ENCODE measurements at places on chromosomes 2 and 18.

- no peak for DNase-seq
- H3K4me3 ChIP-seq: no peak overlapping the region
- no peaks in the 10 kb centered on the region for H3K36me3 ChIP-seq
- H3K27me3 ChIP-seq: no peaks in the 10 kb centered on the region
These were observed 124.6 kb downstream of the MBP start for GRCh38 chr18:77008006-77008405.

- H3K36me3 ChIP-seq: no peaks in the 10 kb centered on the region
- no peak overlapping the region for H3K4me3 ChIP-seq
- H3K27ac ChIP-seq: no peak overlapping the region
- H3K4me1 ChIP-seq: no peaks in the 10 kb centered on the region
These were observed 215.2 kb downstream of the RAD51AP2 start for GRCh38 chr2:17303054-17303453.

DNA sequence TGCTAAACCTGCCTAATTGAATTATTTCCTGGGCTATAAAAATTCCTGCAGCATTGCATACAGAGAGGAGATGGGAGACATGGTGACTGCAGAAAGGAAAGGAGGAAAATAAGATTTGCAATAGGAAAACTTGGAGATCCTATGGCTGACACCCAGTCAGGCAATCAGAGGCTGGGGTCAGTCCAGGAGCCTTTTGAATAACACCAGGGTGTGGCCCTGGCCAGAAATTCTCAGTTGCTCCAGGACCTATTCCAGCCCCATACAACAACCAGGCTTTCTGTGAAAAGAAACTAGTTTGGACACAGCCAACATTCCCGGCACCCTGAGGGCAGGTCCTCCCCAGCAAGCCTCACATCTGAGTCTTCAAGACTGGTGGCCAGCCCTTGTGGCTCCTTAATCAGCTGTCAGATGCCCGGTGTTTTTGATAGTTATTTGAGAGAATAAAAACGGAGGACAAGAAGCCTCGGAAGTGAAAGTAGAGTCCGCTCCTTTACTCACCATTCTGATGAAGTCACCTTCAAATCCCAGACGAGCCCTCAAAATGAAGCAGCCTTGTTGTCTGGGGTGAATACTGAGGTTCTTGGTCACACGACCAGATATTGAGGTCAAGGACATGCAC is 31.1 kb upstream of the GMCL1 start:
- DNase-seq: no peak
- peak overlapping the region; percentile 84 for H3K27ac ChIP-seq
- H3K4me1 ChIP-seq: peaks cover 31% of the 10 kb centered on the region
- no peaks in the 10 kb centered on the region for H3K27me3 ChIP-seq
- no peaks in the 10 kb centered on the region for H3K36me3 ChIP-seq

GRCh38 chr2:197052356-197052755 is 125.8 kb upstream of the PGAP1 start:
- no peak for DNase-seq
- H3K36me3 ChIP-seq: no peaks in the 10 kb centered on the region
- no peaks in the 10 kb centered on the region for H3K4me1 ChIP-seq
- no peak overlapping the region for H3K4me3 ChIP-seq

GRCh38 chr2:66929632-66930338 is 467.3 kb upstream of the ETAA1 start:
- H3K4me1 ChIP-seq: peaks cover 13% of the 10 kb centered on the region
- peak; percentile 54 for DNase-seq
- no peaks in the 10 kb centered on the region for H3K36me3 ChIP-seq
- H3K27me3 ChIP-seq: no peaks in the 10 kb centered on the region

DNA sequence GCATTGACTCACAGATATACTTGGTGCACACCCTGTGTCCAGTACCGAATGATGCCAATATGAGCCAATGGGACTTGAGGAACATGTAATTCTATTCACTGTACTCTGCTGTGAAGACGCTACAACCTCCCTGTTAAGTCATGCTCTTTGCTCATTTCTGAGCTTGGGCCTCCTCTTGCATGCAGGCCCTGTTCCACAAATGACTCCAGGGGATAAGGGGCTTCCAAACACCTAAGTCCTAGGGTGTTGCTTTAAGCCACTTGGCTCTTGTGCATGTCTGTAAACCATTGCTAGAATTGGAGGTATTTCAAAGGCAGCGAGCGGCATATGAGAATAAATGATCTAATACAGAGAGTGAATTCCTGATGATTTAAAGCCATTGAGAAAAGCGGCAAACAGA is 105.9 kb upstream of the THOC1 start:
- H3K36me3 ChIP-seq: no peaks in the 10 kb centered on the region
- H3K4me3 ChIP-seq: no peak overlapping the region
- H3K4me1 ChIP-seq: peaks cover 21% of the 10 kb centered on the region
- no peaks in the 10 kb centered on the region for H3K27me3 ChIP-seq

DNA sequence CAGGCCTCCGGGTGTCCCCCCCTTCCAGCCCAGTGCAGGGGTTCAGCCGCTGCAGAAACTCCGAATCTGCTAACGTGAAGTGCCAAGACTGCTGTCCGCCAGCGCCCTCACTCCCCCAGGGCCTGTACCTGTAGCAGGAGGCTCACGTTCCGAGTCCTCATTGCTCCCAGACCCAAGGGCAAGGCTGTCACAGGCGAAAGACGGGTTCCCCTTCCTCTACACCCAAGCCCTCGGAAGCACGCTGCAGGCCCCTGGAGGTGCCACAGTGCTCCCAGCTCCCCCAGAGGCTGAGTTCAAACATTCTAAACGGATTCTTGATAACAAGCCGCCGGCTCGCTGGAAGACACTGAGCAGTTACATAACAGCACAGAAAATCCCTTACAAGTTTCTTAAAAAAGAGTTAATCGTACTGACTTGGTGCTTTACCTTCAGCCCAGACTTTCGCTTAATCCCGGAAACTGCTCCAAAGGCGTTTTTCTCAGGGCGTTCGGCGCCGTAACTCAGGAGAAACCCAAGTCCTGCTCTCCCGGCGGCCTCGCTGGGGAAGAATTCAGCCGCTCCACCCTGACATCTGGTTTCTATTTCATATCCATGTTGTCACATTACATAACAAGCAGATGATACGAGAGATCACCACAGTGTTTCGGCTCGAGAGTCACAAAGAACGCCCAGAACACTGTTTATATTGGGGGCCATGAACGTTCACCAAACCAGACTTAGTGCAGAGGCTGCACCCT is 92.0 kb downstream of the HDAC4 start:
- no peaks in the 10 kb centered on the region for H3K27me3 ChIP-seq
- no peaks in the 10 kb centered on the region for H3K36me3 ChIP-seq
- no peak overlapping the region for H3K4me3 ChIP-seq
- peak overlapping the region; percentile 50 for H3K27ac ChIP-seq

DNA sequence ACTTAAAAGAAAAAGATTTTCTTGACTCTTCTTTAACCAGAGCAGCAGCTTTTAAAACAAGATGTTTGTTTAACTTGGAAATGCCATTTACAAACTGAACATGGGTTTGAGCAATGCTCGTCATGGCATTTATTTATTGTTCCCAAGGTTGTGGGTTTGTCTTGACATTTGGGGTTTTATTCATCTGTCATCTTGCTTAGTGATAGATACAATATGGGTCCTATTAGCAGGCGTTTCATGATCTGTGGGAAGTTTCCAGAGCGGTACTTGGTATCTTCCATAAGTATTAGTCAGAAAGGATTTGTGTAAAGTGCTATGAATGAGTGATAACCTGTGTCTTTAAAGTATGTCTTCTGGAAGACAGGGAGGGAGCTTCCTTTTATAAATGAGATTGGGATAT is 29.9 kb upstream of the MGAT5 start:
- H3K27me3 ChIP-seq: no peaks in the 10 kb centered on the region
- no peak overlapping the region for H3K4me3 ChIP-seq

- H3K4me1 ChIP-seq: no peaks in the 10 kb centered on the region
- no peak overlapping the region for H3K27ac ChIP-seq
- no peak for DNase-seq
- no peaks in the 10 kb centered on the region for H3K36me3 ChIP-seq
- H3K4me3 ChIP-seq: no peak overlapping the region
These were observed 60.3 kb upstream of the DYNC1I2 start for GRCh38 chr2:171626949-171627348.

GRCh38 chr18:58496937-58497336 is 132.0 kb downstream of the ALPK2 start:
- H3K36me3 ChIP-seq: peaks cover 59% of the 10 kb centered on the region
- peak overlapping the region; percentile 6 for H3K27ac ChIP-seq
- H3K27me3 ChIP-seq: no peaks in the 10 kb centered on the region
- H3K4me1 ChIP-seq: peaks cover 12% of the 10 kb centered on the region
- no peak for DNase-seq

DNA sequence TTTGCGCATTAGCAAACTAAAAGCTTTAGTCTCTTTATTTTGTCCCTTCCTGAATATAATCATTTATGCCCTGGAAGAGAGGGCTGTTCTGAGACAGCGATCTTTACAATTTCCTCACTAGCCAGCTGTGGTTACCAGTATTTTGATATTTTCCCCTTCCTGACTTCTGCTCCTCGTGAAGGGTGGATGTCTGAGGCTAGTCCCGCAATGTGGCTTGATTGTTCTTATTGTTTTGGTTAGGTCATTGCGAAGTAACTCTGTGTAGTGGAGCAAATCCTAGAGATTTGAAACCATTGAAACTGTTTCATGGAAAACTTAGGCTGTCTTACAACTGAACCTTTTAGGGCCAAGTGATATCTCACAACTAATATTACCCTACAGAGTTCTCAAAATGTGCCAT is 2.4 kb downstream of the MRPL33 start:
- H3K27me3 ChIP-seq: peaks cover 11% of the 10 kb centered on the region
- no peak overlapping the region for H3K27ac ChIP-seq
- peaks cover 14% of the 10 kb centered on the region for H3K4me1 ChIP-seq
- no peak overlapping the region for H3K4me3 ChIP-seq
- no peak for DNase-seq

DNA sequence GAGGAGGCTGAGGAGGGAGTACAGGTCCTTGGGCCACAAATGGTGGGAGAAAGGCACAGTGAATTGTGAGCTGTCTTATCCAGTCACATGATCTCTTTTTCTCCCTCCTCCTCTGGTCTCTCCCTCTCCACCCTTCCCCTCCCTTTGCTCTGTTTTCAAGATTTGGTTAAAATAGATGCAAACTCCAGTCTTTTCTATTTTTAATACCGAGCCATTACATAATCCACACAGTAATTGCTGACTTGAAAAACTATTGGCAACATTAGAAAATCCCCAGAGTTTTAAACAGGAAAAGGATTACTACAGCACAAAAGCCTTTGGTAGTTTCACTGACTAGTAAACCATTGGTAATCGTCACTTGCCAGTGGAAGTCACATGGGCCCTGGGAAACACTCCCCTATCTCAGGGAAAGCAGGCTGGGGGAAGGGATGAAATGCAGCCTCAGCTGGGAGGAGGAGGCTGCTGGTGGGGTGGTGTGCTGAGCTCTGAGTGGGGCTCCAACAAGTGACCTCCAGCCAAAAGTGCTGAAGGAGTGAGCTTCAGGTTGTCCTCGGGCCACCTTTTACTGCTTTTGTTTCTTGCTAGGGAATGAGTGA is 57.4 kb upstream of the PCBP1 start:
- H3K4me3 ChIP-seq: no peak overlapping the region
- peak; percentile 65 for DNase-seq
- H3K36me3 ChIP-seq: peaks cover 2% of the 10 kb centered on the region
- peak overlapping the region; percentile 92 for H3K27ac ChIP-seq

DNA sequence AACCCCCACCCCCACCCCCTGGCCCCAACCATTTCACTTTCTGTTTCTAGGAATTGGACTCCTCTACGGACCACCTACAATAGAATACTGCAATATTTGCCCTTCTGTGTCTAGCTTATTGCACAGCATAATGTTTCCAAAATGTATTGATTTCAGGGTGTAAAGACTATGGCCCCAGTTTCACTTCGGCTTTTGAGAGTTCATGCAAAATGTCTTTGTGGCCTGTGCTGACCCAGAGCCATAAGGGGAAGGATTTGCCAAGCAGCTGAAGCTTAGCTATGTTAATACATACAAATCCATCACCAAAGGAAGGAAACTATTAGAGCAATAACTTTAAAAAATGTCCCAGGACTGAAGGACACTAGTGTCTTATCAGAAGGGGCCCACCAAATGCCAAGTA is 11.2 kb upstream of the ATP9B start:
- no peak overlapping the region for H3K4me3 ChIP-seq
- no peak overlapping the region for H3K27ac ChIP-seq
- H3K27me3 ChIP-seq: no peaks in the 10 kb centered on the region

DNA sequence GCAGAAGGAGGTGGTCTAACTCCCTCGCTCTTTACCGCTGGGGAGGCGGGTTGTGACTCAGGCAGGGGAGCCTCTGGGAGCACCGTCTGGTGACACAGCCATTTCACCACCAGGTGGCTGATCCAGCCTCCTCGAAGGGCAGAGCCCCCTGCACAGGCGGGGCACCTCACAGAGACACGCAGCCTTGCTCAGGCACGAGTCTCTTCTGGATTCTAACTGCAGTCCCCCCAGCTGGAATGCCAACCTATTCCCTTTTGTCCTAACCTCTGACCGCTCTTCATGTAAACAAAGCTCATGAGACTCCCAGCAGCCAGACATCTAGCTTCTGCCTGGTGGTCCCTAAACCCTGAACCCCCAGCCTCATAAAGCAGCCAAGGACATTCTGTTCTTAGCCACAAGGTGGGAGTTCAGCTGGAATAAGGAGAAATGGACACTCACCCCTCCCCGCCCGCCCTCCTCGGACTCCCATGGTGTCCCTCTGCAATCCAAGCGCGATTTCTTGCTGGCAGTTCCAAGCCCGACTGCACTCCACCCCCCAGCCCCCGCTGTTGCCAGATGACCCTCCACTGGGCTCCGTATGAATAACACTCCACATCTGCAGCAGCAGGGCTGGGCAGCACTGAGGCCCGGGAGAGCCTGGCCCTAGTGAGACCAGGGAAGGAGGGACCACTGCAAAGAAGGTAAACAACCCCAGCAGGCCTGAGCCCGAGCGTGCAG is 84.3 kb downstream of the TNS1 start:
- no peak overlapping the region for H3K4me3 ChIP-seq
- DNase-seq: no peak

GRCh38 chr2:240121190-240121589 is 14.9 kb downstream of the COPS9 start:
- DNase-seq: no peak
- no peak overlapping the region for H3K27ac ChIP-seq
- H3K27me3 ChIP-seq: no peaks in the 10 kb centered on the region
- no peaks in the 10 kb centered on the region for H3K36me3 ChIP-seq
- no peaks in the 10 kb centered on the region for H3K4me1 ChIP-seq
- no peak overlapping the region for H3K4me3 ChIP-seq

DNA sequence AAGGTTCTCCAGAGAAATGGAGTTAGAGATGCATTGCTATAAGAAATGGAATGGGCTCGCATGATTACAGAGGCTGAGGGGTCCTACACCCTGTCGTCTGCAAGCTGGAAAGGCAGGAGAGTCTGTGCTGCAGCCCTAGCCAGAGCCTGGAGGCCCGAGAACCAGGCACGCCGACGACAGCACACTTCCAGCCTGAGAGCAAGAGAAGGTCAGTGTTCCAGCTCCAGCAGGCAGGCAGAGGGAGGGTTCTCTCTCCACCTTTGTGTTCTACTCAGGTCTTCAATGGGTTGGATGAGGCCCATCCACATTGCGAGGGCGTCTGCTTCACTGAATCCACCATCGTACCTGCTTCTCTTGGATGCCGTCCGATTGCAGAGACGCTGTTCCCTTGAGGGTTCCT is 177.6 kb upstream of the HDAC4 start:
- H3K36me3 ChIP-seq: no peaks in the 10 kb centered on the region
- H3K4me1 ChIP-seq: no peaks in the 10 kb centered on the region
- DNase-seq: no peak
- no peak overlapping the region for H3K27ac ChIP-seq

GRCh38 chr18:61992285-61992684 is 99.5 kb upstream of the RNF152 start:
- no peaks in the 10 kb centered on the region for H3K27me3 ChIP-seq
- DNase-seq: no peak
- no peaks in the 10 kb centered on the region for H3K36me3 ChIP-seq
- H3K4me1 ChIP-seq: peaks cover 10% of the 10 kb centered on the region
- H3K27ac ChIP-seq: no peak overlapping the region

Measured in cardiac muscle cell (in vitro differentiated cells and primary cell).